ENCODE measurements at places on chromosomes 12 and 14.

GRCh38 chr12:64944966-64945365, 120.5 kb downstream of the TBC1D30 start:
- no peak for DNase-seq

GRCh38 chr12:76820888-76821482, 57.1 kb downstream of the ZDHHC17 start:
- DNase-seq, result no peak

DNA sequence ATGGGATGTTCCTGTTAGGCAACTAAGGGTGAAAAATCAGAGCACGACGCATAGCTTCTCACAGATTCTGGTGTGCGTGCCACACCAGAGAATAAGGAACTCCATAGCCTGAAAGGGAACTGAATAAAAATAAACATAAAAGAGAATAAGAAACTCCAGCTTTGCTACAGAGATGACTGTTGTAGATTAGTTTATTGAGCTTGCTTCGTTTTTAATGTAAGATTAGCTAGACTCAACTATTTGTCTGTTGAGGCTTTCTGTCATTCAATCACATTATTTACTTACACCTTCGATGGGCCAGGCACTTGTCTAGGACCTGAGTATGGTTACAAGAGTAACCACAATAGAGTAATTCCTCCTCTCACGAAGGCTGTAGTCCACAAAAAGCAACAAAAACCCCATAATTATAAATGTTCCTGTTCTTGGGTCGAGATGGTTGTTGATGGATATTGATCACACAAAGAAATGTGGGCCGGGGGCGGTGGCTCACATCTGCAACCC, 807 bp upstream of the ZCCHC8 start:
- DNase-seq, result no peak

- no peak for DNase-seq
Observed at GRCh38 chr12:130068741-130069140, 93.5 kb upstream of the FZD10 start.

- no peak for DNase-seq
Observed at GRCh38 chr14:104659146-104659545, 30.3 kb upstream of the INF2 start.

- no peak for DNase-seq
Observed at GRCh38 chr12:9925705-9926393, 6.3 kb downstream of the CLEC2A start.

DNA sequence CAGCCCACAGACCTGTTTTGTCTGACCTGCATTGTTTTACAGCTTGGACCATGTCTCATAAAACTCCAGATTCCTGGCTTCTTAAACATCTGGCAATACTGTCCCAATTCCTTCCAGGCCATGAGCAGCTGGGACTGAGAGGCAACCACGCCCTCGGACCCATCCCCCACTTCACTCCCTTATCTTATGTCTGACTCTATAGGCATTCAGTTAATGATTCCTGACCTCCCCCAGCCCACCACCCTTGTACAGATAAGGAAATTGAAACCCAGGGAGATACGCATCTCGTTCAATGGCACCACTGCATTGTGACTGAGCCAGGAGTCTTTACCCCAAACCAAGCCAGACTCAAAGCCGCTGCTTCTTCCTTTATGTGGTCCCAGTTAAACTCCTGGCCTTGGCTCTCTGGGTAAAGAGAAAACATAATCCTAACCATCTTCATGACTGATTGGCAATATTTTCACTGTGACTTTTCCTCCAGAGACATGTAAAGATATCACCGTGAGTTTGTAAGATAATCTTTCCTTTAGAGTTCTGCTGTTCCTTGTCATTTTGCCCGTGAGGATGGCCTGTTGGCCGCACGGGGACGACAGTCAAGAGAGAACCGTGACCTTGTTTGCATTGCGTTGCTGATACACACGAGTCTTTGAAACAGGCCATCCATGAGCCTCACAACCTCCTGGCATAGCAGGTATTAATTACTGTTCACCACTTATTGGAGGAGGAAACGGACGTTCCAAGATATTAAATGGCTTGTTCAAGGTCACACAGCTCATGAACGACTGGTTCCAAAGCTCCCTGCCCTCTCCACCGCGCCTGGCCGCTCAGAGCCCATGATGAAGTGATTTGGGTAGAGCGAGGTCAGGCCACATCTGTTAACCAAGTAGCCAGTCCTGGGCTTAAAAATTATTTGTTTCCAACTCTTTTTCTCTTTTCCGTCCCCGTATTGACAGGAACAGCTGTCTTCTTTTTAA, 39.4 kb downstream of the MAP1LC3B2 start:
- DNase-seq, result no peak

DNA sequence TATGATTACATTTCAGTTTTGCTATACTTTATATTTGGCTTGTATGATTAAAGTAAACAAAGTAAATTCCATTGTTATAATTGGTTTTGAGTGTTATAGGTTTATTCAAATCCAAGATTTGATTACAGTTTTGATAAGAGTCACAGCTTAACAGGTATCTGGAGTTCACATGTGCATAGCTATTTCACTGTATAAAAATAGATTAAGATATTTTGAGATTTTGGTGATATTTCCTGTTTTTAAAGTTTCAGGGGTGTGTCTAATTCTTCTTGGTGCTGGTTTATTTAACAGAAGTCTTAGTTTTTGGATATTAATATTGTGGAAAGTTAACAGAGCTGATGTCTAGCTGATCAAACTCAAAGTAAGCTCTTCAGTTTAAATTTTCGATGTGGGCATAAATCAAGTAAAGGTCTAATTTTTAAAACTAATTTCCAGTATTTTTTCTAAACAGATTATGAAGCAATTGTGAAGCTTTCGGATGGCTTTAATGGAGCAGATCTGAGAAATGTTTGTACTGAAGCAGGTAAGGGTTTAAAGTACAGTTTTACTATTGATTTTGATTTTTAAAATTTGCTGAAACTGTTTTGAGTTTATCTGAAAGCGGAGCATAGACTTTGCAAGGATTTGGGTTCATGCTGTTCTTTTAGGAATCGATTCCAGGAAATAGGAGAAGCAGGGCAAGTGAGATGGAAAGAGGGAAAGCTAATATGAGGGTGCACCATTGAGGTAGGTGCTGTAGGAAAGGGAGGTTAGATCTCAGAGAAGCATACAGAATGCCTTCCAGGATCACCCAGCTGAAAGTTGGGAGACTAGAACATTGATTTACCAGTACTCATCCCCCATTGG, 6.2 kb upstream of the STYX start:
- DNase-seq, result no peak

GRCh38 chr12:91523831-91524230, 341.2 kb upstream of the DCN start:
- no peak for DNase-seq

DNA sequence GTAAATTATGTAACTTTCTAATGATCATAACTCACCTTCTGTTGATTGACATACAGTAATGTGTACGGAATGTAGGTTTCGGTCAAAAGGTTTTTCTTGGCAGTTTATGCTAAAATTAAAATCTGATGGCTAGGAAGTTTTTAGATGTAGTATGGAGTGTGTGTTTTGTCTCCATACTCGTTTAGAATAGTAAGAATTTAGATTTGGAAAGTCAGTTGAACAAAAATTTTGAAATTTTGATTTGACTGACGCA, 859 bp downstream of the PALS1 start:
- no peak for DNase-seq

DNA sequence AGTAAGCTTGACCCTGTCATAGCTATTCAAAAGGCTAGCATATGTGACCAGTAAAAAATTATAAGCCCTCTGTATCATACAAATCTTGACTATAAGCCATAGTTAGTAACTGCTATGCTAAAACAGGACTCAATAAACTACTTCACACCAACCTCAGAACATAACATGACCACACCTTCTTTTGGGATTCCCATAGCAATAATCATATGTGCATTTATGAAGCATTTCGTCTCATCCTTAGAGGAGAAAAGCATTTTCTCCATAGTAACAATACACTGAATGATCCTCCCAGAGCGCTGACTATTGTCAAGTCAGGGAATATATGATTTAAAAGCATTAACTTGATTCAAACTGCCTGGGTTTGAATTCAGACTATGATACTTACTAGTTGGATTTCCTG, 46.2 kb downstream of the GRIN2B start:
- DNase-seq, result no peak

GRCh38 chr12:3668479-3669165, 84.3 kb downstream of the CRACR2A start:
- no peak for DNase-seq

GRCh38 chr12:10182354-10183049, 3.7 kb downstream of the TMEM52B start:
- DNase-seq, result no peak

GRCh38 chr12:91931111-91931510, 214.5 kb downstream of the BTG1 start:
- DNase-seq, result no peak

GRCh38 chr14:105343194-105343593, 28.6 kb downstream of the PACS2 start:
- DNase-seq, result no peak

DNA sequence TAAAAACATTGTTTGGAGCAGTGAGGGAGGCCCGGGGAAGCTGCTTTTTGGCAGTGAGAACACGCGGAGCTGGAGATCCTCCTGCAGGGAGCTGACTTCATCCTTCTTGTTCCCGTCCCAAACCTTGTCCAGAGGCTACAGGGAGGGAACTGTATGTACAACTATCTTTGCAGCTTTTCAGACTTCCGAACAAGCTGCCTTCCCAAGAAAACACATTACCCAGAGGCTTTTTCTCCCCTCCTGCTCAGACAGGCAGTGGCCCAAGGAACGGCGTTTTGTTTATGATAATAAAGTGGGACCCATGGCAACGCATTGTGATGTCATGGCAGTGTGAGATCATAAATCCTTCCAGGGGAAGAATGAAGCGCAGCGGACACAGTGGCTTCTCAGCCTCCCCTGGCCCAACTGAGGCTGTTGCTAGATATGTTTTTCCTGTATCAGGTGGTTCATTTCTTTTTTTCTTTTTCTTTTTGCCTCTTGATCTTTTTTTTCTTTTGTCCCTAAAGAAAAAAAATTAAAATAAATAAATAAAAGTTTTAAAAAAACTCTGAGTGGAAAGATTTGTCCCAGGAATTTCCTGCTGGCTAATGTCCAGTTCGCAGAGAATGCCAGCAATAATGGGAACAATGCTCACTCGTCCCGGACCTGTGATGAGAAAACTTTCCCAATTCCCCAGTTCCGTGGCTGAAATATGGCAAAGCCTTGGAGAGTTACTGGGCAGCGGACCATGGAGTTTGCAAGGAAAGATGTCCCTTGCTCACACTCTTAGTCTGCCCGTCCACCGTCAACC, 103.4 kb upstream of the MAP1LC3B2 start:
- no peak for DNase-seq

GRCh38 chr14:103026988-103027387, 30.4 kb downstream of the CDC42BPB start:
- no peak for DNase-seq

DNA sequence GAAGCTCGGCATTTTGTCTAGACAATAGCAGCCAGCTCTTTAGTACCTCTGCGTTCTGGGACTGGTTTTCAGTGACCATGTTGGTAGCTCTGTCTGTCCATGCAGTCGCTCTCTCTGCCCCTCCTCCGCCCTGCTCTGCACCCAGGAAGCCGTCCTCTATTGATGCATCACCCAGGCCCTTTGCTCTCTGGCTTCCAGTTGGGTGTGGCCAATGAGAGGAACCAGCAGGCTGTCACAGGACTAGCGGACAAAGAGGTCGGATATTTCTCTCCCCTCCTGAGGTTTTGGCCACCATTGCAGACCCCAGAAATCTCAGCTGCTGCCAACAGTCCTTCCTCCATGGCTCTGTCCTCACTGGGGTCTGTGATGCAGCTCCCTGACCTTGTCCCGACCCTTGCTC, 180.6 kb downstream of the TMEM132D start:
- no peak for DNase-seq

GRCh38 chr12:123532019-123532418, 1.5 kb downstream of the RILPL1 start:
- no peak for DNase-seq

DNA sequence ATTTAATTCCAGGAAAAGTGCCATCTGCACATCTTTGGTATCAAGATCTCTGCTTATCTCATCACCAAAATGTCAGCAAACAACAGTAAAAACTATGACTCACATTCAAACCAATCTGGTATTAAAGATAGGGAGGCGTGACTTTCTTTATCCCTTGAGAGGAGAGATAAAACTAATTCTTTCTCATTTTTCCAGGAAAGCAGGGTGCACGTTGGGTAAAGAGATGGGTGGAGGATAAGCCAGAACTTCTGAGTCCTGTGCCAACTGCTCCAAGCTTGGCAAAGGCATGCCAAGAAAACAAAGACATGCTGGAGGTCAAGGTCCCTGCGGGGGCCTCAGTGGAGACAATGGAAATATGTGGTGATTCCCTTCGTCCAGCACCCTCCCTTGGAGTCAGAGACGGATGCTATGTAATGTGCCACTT, 225.8 kb upstream of the PLXNC1 start:
- DNase-seq, result no peak

DNA sequence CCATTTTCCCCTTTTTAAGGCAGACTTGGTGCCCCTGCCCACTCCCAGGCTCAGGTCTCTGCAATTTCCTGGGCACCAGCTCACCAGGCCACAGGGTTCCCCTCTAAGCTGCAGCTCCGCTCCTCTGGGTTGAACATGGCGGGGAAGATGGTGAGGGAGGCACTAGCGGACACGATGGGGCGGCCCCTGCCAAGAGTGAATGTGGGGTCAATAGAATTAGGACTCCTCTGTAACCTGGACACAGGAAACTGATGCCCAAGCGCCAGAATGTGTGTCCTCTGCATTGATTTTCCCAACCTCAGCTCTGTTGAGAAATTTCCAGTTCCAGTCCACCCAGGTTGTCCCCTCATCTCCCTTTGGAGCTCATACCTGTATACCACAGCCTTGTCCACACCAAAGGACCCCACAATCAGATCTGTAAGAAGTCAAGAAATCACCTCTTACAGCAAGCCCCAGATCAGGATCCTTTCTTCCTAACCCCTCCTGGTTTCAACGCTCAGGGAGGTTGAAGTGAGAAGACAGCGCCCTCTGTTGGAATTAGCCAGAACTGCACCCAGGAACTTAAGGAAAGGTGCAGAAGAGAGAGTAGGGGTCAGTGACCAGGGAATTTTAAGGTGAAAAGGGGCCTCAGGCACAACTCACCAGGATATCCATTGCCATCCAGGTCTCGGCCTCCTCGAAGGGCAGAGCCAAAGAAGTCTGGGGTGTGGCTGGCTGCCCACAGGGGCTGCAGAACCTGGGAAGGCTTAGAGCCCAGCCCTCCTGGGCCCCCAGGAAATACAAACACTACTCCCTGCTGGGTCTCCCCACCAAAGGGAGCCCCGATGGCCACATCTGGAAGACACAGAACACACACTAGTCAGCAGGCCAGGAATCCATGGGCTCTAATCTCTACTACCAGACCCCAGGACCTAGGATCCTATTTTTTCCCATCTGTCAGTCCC, 14.7 kb downstream of the ITGA5 start:
- DNase-seq, result no peak

GRCh38 chr12:57771236-57771872, 551 bp downstream of the METTL1 start:
- peak; percentile 67 for DNase-seq

GRCh38 chr12:70692681-70693288, 55.6 kb upstream of the PTPRB start:
- DNase-seq, result no peak

- DNase-seq, result no peak
Observed at GRCh38 chr12:116404247-116404646, 126.8 kb upstream of the MED13L start.

- DNase-seq, result no peak
Observed at GRCh38 chr12:110934093-110934852, 13.9 kb upstream of the MYL2 start.

Measured in activated CD4-positive, alpha-beta T cell treated with anti-CD3 and anti-CD28 coated beads for 1 hour (primary cell).